ENCODE measurements at places on chromosomes 11 and 22. TPM values are rescaled to one million over a fixed set of nuclear protein-coding genes. Genes with fewer than 3 reads are reported as not detected.
A peak's percentile ranks its signal among the peaks of the same experiment; 100 is the strongest.

DNA sequence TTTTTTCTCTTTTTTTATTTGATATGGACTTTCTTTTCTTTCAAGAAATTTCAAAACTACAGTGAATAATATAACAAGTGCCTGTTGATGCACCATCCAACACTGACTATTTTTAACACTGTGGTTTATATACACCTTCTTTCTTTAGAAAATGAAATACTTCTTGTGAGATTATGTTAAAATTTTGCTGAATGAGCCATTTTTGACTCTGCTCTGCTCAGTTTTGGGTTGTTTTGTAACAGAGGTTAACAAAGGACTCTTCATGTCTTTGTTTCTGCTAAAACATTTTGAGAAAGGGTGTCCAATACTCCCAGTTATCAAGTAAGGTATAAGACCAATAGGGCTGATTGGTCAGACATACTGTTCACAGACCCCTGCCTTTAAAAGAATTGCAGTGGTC is 44.0 kb upstream of the TENM4 start:
- H3K36me3 ChIP-seq = no peaks in the 10 kb centered on the region
- H3K27ac ChIP-seq = no peak overlapping the region
- no peaks in the 10 kb centered on the region for H3K27me3 ChIP-seq
- no peak for DNase-seq
- H3K4me1 ChIP-seq = no peaks in the 10 kb centered on the region

DNA sequence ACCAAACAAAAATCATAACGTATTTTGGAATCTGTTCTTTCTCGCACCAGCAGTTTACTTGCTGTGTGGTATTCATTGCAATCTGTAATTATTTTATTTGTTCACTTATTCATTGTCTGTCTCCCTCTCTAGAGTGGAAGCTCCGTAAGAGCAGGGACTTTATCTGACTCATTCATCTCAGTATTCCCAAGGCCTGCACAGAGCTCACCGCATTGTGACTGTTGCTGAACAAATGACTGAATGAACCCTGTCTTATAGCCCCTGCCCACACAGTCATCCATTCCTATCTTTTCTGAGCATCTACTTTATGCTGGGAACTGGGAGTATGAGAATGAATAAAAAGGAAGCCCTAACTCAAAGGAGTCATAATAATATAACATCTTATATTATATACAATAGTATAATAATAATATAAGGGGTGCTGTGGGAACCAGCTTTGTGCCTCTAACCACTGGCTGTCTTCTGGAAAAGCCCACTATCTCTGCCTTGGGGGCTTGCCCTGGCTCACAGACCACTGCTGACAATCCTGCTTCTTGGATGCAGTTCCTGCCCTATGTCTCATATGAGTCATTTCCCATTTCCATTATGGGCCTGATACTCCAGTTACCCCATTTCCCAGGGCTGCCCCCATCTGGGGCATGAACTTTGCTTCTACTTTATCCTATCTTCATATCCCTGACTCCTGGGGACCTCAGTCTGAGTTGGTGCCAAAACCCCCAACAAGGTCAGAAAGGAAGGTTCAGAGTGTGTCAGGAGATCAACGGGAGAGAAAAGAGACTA is 11.0 kb downstream of the XRRA1 start:
- peaks cover 48% of the 10 kb centered on the region for H3K36me3 ChIP-seq
- H3K27ac ChIP-seq = no peak overlapping the region
- DNase-seq = no peak
- no peak overlapping the region for H3K4me3 ChIP-seq

DNA sequence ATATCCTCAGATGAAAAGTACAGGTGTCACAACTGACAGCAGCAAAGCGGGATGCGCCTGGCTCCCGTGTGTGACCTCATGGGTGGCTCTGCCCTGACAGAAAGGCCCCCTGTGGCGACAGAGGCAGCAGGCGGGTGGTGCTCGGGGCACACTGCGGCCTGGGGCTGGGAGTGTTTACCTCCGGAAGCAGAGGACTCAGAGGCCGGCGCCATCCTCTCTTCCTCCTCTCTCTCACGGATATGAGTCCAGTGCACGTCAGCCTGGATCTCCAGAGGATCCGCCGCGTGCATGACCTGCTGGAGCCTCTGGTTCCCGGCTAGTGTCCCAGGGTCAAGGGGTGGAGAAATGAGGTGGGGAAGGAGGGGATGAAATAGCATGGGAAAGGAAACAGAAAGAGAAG is 53.2 kb upstream of the BID start:
- H3K36me3 ChIP-seq = peaks cover 3% of the 10 kb centered on the region
- DNase-seq = no peak
- H3K4me3 ChIP-seq = no peak overlapping the region
- peaks cover 5% of the 10 kb centered on the region for H3K4me1 ChIP-seq

GRCh38 chr22:47187176-47187957 is 424.9 kb downstream of the TBC1D22A start:
- H3K27ac ChIP-seq = no peak overlapping the region
- no peaks in the 10 kb centered on the region for H3K36me3 ChIP-seq

DNA sequence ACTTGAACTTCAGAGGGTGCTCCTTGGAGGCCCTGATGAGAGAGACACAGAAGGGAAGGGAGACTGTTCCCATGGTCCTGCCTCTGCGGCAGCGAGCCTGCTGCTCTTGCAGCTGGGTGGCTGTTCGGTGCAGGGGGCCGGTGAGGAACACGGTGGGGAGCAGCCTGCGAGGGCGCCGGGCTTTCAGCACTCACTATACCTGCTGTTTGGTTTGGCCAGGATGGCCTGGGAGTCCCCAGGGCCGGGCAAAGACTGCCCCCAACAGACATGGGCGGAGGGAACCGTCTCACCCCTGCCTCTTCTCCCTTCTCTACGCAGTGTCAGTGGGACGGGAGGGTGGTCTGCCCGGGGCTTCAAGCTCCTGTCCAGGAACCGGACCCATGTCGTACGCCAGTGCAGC is 58.0 kb upstream of the PRODH start:
- H3K27me3 ChIP-seq = peaks cover 22% of the 10 kb centered on the region
- H3K4me3 ChIP-seq = no peak overlapping the region
- no peak for DNase-seq
- no peaks in the 10 kb centered on the region for H3K4me1 ChIP-seq

GRCh38 chr11:44094260-44094868 is 1.1 kb upstream of the EXT2 start:
- no peaks in the 10 kb centered on the region for H3K36me3 ChIP-seq
- peak overlapping the region; percentile 16 for H3K4me3 ChIP-seq
- peak; percentile 89 for DNase-seq
- no peak overlapping the region for H3K27ac ChIP-seq

ANO1 gene
- not detected for total RNA-seq
